ENCODE measurements at places on chromosomes 7 and 10.

- no peak for DNase-seq
Observed at GRCh38 chr7:140229591-140230515, 53.1 kb upstream of the KDM7A start.

DNA sequence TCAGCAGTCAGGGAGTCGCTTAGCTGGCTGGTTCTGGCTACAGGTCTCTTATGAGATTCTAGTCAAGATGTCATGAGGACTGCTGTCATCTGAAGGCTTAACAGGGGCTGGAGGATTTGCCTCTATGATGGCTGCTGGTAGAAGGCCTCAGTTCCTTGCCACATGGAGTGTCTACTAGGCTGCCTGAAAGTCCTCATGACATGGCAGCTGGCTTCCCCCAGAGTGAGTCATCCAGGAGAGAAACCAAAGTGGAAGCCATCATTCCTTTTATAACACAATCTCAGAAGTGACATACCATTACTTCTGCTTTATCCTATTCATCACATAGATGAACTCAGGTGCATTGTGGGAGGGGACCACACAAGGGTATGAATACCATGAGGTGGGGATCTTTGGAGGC lies 75.1 kb downstream of the EXOC6 start:
- no peak for DNase-seq

DNA sequence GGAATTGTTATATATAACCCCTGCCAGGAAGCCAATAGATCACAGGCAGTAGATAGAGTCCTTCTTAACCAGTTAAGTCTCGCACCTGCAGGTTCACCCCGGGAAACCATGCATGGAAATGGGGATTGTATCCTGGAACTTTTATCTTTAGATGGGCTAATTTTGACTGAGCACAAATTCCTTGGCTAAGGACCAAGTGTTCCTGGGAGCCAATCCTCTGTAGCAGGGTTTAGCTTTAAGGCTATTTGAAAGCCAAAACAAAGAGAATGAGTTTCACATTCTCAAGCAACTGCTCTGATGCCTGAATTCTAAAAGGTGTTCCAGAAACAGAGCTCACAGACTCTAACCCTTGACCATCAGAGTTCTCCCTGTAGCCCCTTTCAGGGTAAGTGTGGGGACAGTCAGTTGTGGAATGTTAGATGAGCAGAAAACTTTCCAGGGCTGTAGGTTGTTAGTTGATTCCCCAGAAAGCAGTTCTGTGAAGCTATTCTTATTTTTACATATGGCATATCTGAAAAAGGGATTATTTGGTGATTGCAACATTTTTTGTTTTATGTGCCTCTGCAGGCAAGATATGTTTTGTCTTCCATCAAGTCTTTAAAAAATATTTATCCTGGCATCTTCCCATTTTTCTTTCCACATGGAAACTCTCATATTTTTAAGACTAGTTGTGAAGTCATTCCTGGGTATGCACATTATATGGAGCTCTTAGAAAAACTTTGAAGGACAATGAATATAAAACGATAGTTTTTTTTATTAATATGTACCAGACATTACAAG lies 16.2 kb upstream of the NPVF start:
- no peak for DNase-seq

DNA sequence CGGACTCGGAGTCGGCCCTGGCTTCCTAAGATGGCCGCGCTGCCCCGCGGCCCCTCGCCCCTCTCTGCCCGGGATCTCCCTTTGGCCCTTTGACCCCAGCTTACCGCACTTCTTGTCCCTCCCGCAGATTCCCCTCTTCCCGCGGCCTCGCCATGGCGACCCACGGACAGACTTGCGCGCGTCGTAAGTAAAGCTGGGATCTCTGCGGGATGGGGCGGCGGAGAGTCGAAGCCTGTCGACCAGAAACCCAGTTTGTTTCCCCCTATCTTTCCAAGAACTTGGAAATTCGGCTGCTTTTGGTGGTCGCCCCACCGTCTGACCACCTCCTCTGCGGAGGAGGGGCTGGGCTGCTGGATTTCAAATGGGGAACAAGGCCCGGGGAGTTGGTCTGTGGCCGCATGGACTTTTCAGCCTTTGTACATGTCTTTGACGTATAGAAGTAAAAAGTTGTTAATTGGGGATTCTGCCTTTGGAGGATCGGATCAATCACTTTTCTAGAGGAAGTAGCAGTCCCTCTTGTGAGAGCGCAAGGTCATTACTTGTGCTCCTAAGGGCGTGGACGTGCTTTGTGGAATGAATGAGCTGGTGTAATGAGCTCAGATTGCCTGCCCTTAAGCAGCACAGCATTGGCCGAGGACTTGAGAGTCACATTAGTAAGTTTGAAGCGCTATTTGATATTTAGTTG lies 553 bp downstream of the VDAC2 start:
- no peak for DNase-seq

GRCh38 chr10:123442901-123443300 lies 223.3 kb upstream of the GPR26 start:
- DNase-seq, result no peak

- no peak for DNase-seq
Observed at GRCh38 chr10:88090568-88091214, 227.3 kb downstream of the PTEN start.

DNA sequence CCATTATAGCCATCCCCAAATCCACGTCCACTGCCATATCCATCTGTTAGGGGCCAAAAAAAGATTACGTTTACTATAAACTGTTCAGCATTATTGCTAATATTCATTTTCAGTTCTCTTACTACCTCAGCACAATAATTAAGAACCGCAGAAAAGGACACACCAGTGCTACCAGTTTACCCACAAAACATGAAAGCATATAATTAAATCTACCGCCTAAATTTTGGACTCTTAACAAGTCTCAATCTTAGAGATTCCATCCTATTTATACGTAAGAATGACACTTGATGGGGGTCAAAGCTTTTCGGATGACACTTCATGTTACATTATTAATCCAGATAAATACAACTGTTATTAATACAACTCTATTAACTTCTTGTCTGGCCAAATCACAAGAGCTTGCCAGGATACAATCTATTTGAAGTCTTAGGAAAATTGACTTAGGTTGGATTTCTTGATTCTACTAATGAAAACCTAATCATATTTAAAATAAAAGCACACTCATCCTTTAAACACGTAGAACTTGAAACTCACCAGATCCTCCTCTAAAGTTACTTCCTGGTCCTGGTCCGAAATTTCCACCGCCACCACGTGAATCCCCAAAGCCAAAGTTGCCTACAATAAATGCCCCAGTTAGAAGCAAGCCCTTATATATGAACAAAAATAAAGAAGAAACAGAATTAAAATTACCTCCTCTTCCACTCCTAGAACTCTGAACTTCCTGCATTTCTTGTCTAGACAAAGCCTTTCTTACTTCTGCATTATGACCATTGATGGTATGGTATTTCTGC lies 4.5 kb downstream of the HNRNPA2B1 start:
- no peak for DNase-seq

- DNase-seq, result no peak
Observed at GRCh38 chr7:105932835-105933477, 30.1 kb upstream of the CDHR3 start.

- DNase-seq, result no peak
Observed at GRCh38 chr7:29619848-29620555, 56.4 kb downstream of the PRR15 start.

GRCh38 chr10:125177641-125178640 lies 17.6 kb upstream of the CTBP2 start:
- DNase-seq, result no peak

- no peak for DNase-seq
Observed at GRCh38 chr7:78435355-78435754, 636.8 kb downstream of the PHTF2 start.

DNA sequence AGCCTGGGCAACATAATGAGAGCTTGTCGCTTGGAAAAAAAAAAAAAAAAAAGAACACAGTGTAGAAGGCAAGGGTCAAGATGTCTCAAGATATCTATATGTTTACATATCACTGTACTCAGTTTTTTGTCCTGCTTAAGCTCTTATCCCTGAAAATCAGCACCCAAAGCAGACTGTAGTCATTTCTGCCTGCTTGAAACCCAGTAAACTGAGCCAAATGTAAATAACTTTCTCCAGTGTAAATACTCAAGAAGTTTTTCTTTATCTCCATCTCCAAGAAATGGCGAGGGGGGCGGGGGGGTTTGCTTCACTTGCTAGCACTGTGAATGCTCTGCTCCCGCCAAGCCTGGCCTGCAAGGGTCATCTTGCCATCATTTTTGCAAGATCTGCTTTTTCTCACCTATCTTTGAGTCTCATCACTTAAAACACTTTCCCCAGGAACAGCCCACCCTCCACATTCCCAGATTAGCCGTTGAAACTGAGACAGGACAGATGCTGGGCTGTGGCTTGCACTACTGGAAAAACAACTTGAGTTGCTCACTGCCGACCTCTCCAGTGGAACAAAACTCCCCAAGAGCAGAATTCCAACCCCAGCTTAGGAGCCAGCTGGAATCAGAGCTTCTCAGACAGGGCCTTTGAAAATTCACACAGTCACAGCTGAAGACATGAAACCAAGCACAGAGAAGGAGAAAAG lies 54.6 kb downstream of the AFAP1L2 start:
- DNase-seq, result no peak

- peak; percentile 36 for DNase-seq
Observed at GRCh38 chr7:98568891-98569290, 48.2 kb upstream of the NPTX2 start.

- DNase-seq, result no peak
Observed at GRCh38 chr7:15747301-15747700, 60.8 kb upstream of the MEOX2 start.

- DNase-seq, result no peak
Observed at GRCh38 chr7:151727579-151728285, 149.2 kb downstream of the PRKAG2 start.

DNA sequence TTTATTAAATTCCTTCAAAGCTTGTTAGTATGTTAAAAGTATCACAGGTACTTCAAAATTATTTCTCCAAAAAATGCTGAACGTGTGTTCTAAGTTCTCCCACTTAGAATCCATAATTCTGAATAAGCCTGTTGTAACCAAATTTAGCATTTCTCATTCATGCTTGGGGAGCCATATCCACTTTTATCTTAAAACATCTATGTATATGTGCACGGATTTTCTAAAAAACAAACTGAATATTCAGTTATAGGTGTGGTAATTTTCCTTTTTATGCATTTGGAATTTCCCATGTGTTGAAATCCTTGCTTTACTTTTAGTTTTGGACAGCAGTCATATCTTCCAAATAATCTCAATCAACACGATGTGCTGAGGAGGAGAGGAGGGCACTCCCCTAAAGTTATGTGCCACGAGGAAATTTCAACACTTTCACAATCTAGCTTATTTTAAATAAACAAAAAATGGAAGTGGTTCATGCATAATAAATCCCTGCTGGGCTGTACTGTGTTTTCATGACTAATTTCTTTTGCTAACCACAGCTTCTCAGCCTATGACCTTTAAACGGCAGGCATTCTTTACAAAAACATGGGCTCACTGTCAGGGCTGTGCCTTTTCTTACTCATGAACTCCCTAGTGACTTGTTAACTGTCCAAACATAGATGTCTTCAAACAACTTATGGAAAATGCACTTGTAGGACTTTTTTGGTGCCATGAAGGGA lies 380.3 kb upstream of the SEMA3C start:
- DNase-seq, result no peak

DNA sequence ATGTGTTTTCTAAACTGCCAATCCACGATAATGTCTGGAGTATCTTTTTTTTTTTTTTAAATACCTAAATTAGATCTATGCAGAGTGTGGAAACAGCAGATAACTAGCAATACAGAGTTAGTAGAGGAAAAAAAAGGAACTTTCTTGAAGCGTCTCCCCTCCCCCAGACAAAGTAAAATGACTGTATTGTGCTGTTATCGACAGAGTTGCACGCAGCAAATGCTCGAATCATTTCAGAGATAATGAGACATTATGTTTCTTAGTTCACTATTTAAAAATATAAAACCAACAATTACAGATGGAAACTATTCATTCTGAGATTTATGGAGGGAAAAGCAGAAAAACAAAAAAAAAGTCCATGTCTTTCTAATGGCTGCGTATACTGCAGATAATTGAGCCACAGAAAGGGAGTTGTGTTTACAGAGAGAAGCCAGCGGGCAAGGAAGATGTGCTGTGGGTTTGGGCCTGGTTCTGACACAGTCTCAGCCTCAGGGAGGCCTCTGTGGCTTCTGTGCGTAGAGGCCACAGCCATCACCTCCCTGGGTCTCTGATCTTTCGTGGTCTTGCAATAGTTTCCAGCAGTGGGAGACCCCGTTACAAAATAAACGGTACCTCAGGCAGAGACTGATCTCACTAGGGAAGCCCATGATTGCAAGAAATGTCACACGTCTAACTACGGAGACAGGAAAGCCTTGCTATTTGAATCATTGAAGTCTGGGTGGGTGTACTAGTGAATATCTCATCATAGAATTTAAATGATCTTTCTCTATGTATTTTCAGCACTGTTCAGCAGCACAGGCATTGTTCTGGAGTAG lies 19.1 kb upstream of the KLF6 start:
- no peak for DNase-seq

- DNase-seq, result no peak
Observed at GRCh38 chr10:91528768-91529167, 104.1 kb downstream of the PPP1R3C start.

DNA sequence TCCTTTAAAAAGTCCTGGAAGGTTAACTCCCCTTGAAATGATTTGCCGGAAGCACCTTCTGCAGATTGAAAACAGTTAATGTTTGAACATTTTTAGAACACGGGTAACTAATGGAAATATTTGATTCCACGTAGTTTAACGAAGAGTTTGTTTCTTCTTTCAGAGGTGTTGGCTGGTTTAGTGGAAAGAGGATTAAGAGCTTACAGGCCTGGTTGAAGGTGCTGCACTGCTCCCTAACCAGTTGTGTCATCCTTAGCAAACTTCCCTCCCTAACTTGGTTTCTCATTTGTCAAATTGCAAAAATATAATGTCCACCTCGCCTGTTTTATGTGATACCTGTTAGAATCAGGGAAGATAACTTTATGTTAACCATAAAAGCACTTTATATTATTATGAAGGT lies 243.0 kb upstream of the FZD8 start:
- no peak for DNase-seq

DNA sequence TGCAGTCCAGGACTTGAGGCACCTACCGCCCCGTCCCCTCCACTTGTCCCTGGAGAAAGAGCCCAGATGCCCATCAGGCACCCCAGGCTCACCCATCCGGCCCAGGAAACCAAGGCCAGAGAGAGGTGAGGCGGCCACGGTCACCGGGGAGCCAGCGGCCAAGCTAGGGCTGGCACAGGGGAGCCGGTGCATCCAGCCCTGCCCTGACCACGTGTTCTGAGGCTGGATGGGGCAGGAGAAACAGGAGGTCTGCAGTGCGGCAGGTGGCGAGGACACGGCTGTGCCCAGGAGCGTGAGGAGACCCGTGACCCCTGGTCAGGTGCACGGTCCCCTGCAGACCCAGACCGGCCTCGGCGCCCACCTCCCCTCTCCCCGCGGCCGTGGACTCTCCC lies 27.6 kb downstream of the UNCX start:
- DNase-seq, result no peak

GRCh38 chr10:124145109-124145870 lies 51.9 kb upstream of the CHST15 start:
- DNase-seq, result no peak

- DNase-seq, result no peak
Observed at GRCh38 chr7:133778472-133778871, 348.7 kb upstream of the LRGUK start.
